Left ventricle myocardium inferior (tissue), 1 donor: ENCODE measurements at places on chromosomes 7 and 10. TPM values are rescaled to one million over a fixed set of nuclear protein-coding genes. Genes with fewer than 3 reads are reported as not detected.

DNA sequence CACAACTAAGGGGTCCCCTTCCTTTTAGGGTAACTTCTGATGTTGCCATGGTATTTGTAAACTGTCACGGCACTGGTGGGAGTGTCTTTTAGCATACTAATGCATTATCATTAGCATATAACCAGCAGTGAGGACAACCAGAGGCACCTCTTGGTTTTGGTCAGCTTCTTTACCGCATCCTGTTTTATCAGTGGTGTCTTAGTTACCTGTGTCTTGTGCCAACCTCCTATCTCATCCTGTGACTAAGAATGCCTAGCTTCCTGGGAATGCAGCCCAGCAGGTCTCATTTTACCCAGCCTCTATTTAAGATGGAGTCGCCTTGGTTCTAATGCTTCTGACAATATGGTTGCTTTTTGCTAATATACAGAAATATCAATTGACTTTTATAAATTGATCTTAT, 54.9 kb downstream of the AHCYL2 start:
- no peak for DNase-seq

GRCh38 chr7:75945297-75946168, 30.6 kb downstream of the POR start:
- no peak for DNase-seq

ARHGAP22 gene
- 3.8 TPM for total RNA-seq

DNA sequence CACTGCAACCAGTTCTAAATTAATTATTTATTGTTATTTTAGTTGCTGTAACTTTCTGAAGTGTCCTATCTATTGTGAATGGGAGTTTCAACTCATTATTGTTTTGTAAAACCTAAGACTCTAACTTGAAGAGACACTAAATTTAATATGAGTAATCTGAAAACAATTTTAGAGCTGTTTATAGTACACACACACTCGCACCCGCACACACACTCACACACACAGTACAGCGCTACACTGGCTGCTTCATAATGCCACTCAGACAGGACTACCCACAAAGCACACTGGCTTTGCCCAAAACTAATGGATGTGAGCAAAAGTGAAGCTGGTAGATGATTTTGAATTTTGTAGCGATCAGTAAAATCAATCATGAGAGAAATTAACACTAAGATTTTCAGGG, 238.9 kb upstream of the ETV1 start:
- no peak for DNase-seq

TUBB8 gene
- total RNA-seq: not detected

GRCh38 chr10:36254199-36254598, 612.1 kb upstream of the FZD8 start:
- peak; percentile 80 for DNase-seq

DNA sequence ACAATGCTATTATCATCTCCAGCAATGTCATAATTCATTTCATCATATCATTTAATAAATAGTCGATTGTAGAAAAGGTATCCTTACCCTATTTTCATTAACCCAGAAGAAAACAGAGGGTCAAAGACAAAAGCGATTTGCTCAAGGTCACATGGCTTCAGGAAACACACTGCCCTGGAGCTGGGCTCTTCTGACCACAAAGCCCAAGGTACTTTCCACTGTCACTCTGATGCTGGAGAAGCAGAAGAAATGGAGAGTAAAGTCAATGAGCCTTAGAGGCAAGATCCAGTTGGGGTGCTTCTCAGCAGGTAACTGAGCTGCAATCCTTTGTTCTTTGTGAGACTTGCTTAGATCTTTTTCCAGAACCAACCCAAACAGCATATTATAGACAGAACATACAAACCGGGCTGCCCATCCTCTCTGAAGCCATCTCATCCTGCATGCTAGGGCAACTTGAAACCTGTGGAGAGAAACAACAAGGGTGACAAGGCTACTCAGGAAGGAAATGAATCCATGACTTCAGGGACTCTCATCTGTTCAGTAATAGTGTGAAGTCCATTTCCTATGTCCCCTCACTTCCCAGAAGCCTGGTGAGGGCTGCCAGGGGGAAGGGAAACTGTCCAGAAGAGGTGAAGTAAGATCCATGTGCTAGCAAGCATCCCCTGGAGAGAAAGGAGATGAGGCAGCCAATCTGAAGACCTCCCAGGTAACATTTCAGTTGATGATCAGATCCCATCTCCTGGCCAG, 148.6 kb upstream of the SVIL start:
- DNase-seq: no peak

- DNase-seq: no peak
These were observed 24.1 kb downstream of the PAX2 start for GRCh38 chr10:100769481-100769880.

GRCh38 chr7:132030086-132030568, 473.7 kb upstream of the PODXL start:
- peak; percentile 71 for DNase-seq

DNA sequence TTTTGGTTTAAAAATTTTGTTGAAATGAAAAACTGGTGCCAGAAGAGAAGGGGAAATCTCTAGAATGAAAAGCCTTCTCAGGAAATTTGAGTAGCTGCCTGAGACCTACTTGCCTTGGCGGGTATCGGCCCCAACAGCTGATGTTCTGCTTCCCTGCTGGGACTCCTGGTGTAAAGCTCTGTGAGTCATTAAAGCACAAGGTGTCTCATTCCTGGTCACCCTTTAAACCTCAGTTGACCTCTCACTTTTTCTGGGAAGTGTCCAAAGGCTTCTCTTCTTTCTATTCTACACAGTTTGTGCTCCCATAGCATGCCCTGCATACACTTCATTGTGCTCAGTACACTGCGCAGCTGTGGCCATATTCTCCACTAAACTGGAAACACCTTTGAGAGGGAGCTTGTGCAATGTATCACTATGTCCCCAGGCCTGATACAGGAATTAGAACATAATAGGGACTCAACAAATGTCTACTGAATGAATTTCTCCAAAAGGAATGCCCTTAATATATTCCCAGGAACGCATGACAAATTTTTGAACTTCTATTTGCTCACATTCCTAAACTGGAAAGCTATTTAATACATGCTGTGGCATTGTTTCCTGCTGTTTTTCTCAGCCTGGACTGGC, 303.9 kb downstream of the SDHAF3 start:
- DNase-seq: no peak

GRCh38 chr10:5876181-5876768, 13.4 kb downstream of the ANKRD16 start:
- DNase-seq: no peak

- no peak for DNase-seq
These were observed 230.5 kb downstream of the TCF7L2 start for GRCh38 chr10:113180401-113181154.

DNA sequence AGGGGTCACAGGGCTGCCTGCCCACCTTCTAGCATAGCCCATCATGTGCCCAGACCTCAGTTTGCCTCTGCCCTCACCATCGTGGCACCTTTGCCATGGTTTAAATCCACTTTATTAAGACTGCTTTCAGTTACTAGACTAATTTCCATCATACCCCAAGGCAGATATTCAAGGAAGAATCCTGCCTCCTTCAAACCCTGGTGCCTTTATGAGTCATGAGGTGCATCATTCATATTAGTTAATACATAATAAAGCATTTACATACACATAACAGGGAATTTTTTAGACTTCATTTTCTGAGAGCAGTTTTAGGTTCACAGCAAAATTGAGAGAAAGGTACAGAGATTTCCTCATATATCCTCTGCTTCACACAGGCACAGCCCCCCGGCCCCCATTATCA, 62.8 kb downstream of the CXCL12 start:
- no peak for DNase-seq

- no peak for DNase-seq
These were observed 221.2 kb downstream of the PLXNA4 start for GRCh38 chr7:132355048-132355447.

ANKRD7 gene
- total RNA-seq: 1.1 TPM

ARHGAP12 gene
- 22.1 TPM for total RNA-seq

DNA sequence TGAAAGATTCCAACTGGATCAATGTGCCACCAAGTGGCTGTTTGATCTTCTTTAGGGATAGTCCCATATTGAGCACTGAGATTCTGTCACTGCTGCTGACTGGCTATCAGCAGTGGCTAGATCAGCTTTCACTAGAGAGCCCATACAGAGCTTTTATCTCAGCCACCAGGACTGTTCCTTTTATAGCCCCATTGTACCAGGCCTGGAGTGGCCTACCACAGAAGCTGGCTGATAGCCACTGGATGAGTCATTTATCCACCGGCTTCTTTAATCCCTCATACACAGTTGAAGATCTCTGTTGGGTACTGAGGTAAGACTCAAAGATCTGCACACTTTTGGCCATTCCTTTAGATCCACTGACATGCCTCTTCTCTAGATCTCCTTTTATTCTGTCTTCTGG, 1101.1 kb downstream of the SORCS3 start:
- peak; percentile 19 for DNase-seq

UTF1 gene
- not detected for total RNA-seq

ABCB1 gene
- total RNA-seq: 1.0 TPM

- DNase-seq: no peak
These were observed 168.9 kb downstream of the NRF1 start for GRCh38 chr7:129780257-129780973.

- DNase-seq: no peak
These were observed 37.2 kb downstream of the SEMA3E start for GRCh38 chr7:83611776-83612175.

DNA sequence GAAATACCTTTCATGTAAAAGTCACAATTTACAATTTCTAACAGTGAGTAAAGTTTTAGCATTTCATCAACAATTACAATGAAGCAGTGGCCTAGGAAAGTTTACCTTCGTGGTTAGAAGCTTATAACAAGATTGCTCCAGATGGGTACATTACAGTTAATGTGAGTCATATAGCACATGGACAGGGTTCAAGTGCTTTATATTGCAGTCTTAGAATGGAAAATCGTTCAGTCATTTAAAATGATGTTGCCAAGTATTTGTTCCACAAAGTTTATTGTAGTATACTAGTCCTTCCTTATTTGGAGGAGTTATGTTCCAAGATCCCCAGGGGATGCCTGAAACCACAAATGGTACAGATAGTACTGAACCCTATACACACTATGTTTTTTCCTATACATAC, 174.6 kb upstream of the TARP start:
- no peak for DNase-seq

NEUROD6 gene
- total RNA-seq: not detected

TMEM26 gene
- 0.30 TPM for total RNA-seq

GRCh38 chr7:148721390-148721789, 22.7 kb downstream of the CUL1 start:
- no peak for DNase-seq

DNA sequence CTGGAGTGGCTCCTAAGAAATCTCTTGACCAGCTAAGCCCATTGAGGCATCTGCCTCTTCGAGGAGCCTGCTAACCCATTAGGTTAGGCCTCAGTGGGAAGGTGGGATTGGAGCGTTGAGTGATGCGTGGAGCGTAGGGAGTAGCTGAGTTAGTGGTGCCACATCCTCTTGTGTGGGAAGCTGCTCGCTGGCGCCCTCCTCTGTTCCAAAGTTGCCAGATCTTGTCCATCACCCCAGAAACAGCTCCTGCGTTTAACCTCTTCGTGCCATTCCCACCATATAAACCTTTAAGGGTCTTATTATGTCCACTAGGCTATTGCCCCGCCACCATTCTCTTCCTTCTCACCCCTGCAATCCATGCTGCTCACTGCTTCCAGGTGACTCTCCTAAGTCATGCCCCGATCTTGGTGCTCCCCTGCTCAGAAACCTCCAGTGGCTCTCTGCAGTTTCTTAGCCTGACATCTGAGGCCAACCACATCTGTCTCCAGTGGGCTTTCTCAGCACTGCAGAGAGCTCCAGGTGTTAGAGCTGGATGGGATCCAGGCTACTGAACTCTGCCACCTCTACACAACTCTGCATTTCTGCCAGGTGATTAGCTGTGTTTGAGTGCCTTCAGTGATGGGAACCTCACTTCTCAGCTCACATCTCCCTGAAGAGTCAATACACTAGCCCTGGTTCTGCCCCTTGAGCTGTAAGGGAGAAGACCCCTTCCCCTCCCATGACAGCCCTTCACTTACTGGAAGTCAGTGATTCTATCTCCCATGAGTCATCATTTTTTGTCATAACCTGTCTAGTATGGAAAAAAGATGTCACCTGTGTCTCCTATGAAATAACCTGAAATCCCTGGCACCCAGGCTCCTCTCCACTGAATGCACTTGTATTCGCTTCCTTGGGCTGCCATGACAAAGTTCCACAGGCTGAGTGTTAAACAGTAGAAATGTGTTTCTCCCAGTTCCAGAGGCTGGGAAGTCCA, 65.0 kb upstream of the FGFR2 start:
- DNase-seq: no peak

DNA sequence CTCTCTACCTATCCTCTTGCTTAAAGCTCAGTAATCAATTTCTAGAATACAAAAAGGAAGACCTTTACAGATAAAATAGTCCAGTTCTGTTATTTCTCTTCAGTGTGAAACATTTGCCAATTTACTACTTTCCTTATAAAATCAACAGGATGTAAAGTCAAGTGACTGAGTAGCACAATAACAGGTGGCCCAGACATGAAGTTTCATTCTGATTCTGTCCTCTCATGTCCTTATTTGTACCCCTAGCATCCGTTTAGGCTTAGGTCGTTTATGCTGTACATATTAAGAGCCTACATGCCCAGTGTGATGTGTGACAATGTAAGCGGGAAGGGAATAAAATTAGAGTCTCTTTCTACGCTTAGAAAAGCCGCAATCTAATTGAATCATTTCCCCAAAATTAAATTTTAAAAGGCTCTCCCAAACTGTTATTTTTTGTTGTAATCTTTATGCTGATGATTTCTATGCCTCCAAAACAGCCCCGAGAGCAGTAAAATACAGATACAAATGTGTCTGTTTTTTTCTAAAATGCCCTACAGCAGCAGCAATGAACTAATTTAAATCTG, 29.1 kb downstream of the EPC1 start:
- no peak for DNase-seq

DNA sequence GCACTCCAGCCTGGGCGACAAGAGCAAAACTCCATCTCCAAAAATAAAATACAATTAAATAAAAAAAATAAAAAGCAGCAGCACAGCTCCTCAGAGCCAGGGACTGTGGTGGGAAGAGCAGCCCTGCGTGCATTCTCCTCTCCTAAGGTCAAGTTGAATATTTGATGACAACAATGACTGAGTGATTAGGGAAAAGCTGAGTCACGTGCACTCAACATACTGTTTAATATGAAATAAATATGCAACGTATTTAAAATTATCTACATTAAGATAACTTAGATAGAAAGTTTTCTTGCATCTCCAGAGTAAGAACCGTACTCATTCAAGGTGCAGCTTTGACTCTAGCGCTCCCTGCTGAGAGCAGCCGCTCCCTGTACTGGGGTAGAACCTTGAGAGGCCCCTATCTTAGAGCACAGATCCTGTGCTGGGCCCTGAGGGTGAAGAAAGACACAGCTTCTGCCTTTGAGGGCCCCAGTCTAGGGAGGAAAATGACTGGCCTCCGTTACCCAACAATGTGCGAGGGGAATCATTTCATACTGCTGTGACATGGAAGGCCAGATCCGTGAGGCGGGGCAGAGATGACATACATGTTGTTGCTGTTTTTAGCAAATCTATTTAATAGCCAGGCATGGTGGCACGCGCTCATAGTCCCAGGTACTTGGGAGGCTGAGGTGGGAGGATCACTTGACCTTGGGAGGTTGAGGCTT, 81.1 kb downstream of the SVIL start:
- DNase-seq: no peak

CALML3 gene
- not detected for total RNA-seq
